Activated naive CD4-positive, alpha-beta T cell (primary cell): ENCODE measurements at places on chromosomes 6 and 20.

DNA sequence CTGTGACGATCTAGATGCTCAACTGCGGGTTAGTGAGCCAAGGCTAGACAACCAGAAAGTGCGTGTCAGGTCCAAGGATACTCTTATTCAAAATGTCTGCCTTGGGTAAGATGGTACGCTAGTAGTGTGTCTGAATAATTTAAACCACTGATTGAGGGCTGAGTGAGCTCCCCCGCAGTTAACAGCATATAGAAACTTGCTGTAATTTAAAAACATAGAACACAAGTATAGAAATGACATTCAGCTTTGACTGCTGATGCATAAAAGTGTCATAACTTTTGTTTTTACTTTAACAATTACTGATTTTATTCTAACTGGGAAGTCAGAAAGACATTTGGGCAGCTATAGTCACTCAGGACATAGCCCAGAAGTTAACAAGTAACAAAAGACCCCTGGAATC lies 45.6 kb upstream of the SLC22A1 start:
- DNase-seq: no peak

DNA sequence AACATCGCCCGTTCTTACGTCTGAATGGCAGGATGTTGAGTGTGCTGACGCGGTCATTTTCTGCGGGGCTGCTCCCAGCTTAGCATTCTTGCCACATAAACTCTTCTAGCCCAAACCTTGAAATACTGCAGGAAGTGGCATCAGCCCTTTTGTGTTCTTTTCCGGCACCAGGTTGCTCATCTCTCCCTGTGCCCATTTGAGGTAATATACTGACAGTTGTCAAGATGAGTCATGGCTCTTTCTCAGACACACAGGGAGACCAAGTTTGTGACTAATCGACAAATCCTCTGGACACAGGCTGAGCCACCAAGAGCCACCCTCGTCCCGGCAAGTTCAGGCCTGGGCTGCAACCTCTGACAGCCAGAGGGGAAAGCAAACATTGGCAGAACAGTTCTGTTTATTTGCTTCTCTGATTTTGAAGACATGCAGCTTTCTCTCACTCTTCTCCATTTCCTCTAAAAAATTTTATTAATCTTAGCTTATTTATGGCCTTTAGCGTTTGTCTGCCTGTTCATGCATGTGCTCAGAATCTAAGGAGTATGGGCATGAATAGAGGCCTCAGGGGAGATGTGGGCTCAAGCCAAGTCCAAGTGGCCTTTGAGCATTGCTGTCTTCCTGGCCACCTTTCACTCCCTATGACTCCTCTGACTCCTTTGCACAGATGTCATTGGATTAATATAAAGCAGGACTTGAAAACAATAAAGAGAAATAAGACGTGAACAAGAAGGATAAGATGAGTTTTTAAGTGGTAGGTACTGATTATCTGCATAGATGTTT lies 328.2 kb upstream of the JAG1 start:
- DNase-seq: no peak

GRCh38 chr20:17835240-17835933 lies 133.2 kb downstream of the SNX5 start:
- no peak for DNase-seq

DNA sequence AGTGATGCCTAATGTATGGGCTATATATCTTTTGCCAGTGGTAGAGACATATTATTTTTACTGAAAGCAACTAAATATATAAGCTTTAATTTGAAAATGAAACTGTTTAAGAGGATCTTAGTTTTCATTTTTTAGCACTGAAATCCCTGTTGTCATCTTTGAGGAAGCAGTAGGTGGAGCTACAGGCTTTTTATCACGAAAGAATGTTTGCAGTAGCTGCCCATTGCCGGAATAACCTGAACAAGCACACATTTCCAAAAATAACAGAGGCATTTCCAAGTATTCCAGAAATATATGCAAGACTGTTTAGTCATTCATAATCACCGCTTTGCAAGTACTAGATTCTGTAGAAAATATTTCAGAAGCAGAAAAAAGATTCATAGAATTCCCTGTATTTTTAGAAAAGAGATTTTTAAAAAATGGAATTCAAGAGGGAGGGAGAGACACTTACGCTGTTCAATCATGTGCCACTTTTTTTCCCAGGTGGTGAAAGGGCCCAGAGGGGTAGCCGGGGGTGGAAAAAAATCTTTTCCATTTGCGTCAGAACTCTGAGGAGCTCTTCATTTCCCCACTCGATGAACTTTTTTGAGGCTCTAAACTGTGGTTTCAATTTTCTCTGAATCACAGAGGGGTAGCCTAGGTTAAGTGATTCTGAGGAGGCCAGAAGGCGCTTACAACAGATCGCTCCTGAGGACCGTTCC lies 142.5 kb upstream of the FERMT1 start:
- DNase-seq: no peak

DNA sequence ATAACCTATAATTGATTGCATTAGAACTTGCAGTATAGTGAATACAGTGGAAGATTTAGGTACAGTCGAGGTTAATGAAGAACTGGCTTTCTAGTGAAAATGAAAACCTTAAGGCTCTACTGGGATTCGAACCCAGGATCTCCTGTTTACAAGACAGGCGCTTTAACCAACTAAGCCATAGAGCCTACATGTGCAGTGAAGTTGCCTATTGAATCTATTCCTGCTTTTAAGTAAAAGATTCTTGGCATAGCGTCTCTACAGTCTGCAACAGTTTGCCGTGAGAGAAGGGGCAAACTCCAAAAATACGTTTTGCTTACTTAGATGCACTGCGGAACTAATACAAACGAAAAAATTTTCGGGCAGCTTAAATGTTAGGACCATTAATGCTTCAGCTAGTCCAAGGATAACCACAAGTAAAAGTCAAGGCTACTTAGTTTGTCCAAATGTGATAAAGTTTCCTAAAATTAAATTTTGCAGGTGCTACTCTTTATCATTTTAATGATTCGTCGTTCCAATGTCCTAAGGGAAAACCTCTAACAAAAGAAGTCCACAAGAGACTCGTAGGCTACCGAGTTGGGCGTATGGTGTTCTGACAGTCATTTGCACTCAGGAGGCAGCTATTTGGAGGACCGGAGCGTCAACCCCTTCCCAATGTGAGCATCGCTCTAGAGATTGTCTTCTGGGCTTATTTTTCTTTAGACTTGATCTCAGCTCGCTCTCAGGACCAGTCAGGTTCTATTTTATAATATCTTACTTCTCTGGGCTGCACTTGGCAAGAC lies 31.3 kb upstream of the ZSCAN23 start:
- no peak for DNase-seq
